ENCODE measurements at places on chromosomes 3 and 15.
A peak's percentile ranks its signal among the peaks of the same experiment; 100 is the strongest.

- no peaks in the 10 kb centered on the region for H3K36me3 ChIP-seq
- H3K27me3 ChIP-seq = peaks cover 17% of the 10 kb centered on the region
- no peak overlapping the region for H3K4me3 ChIP-seq
- no peak for DNase-seq
These were observed 124.3 kb upstream of the RGMA start for GRCh38 chr15:93213281-93213680.

GRCh38 chr3:41710646-41711388 lies 251.1 kb downstream of the ULK4 start:
- H3K4me1 ChIP-seq = no peaks in the 10 kb centered on the region
- no peak overlapping the region for H3K27ac ChIP-seq
- H3K4me3 ChIP-seq = no peak overlapping the region
- no peaks in the 10 kb centered on the region for H3K36me3 ChIP-seq
- no peak for DNase-seq
- H3K27me3 ChIP-seq = no peaks in the 10 kb centered on the region

GRCh38 chr3:162945626-162946025 lies 1449.0 kb downstream of the OTOL1 start:
- no peak overlapping the region for H3K27ac ChIP-seq
- H3K27me3 ChIP-seq = no peaks in the 10 kb centered on the region
- H3K4me1 ChIP-seq = no peaks in the 10 kb centered on the region

GRCh38 chr3:15479400-15480224 lies 41.9 kb downstream of the COLQ start:
- no peaks in the 10 kb centered on the region for H3K4me1 ChIP-seq
- peaks cover 55% of the 10 kb centered on the region for H3K27me3 ChIP-seq
- no peak overlapping the region for H3K27ac ChIP-seq
- no peak overlapping the region for H3K4me3 ChIP-seq

- DNase-seq = no peak
- H3K36me3 ChIP-seq = peaks cover 25% of the 10 kb centered on the region
- H3K27ac ChIP-seq = no peak overlapping the region
- H3K4me1 ChIP-seq = no peaks in the 10 kb centered on the region
- H3K4me3 ChIP-seq = no peak overlapping the region
These were observed 17.5 kb downstream of the AQR start for GRCh38 chr15:34951993-34952392.

DNA sequence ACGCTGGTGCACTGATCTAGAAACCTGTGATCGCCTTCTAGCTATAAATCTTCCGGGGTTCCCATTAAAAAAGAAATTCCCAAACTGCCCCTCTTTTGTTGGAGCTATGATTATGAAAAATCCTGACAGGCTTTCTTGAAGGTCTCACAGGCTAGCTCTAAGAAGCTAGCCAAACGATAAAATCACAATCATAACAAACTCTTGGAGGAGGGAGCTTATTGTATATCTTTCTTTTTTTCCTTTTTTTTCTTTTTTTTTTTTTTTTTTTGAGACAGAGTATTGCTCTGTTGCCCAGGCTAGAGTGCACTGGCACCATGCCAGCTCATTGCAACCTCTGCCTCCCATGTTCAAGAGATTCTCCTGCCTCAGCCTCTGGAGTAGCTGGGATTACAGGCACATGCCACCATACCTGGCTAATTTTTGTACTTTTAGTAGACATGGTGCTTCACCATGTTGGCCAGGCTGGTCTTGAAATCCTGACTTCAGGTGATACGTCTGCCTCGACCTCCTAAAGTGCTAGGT lies 72.0 kb downstream of the MYO1E start:
- H3K27me3 ChIP-seq = peaks cover 12% of the 10 kb centered on the region
- no peak for DNase-seq
- peak overlapping the region; percentile 85 for H3K27ac ChIP-seq
- peaks cover 14% of the 10 kb centered on the region for H3K36me3 ChIP-seq
- peaks cover 53% of the 10 kb centered on the region for H3K4me1 ChIP-seq

GRCh38 chr3:99862208-99862607 lies 44.5 kb downstream of the CMSS1 start:
- H3K36me3 ChIP-seq = no peaks in the 10 kb centered on the region
- no peak overlapping the region for H3K4me3 ChIP-seq
- H3K27me3 ChIP-seq = no peaks in the 10 kb centered on the region
- no peak overlapping the region for H3K27ac ChIP-seq
- peaks cover 18% of the 10 kb centered on the region for H3K4me1 ChIP-seq
- no peak for DNase-seq

DNA sequence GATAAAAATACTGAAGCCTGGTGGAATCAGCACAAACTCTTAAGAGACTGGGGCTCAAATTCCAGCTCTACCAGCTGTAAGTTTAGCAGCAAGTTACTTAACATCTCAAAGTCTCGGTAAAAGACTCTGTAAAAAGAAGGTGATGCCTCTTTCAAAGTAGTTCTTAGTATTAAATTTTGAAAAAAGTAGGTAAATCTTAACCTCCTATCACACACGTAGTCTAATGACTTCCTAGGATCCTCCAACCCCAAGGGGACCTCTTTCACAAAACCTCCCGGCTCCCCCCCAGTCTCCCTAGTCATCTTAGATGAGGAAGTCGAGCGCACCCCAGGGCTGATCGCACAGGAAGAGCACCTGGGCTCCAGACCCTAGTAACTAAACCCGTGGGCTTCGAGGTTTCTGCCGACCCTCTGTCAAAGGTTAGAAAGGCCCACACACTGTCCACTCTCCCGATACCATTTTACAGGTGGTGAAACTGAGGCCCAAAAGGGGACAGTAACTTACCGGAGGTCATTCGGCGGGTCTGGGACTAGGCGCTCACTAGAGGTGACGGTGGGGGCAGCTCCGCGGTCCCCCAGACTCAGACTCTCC lies 427 bp downstream of the MBD4 start:
- peaks cover 64% of the 10 kb centered on the region for H3K4me1 ChIP-seq
- DNase-seq = peak; percentile 67
- peak overlapping the region; percentile 82 for H3K4me3 ChIP-seq
- peaks cover 30% of the 10 kb centered on the region for H3K36me3 ChIP-seq

DNA sequence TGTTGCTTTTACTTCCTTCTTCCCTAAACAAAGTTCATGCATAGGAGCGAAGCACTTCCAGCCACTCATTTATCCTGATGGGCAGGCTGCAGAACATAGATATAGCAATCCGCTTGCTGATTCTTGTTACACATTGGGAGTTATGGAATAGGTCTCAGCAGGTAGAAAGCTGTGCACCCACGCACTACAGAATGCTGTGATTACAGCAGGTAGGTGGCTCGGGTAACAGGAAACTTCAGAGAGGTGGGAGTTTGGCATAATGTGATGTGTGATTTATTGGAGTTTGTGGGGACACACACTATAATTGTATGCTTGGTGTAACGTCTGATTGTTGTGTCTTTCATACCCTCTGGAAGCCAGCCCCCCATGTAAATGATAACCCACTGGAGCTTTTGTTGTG lies 99.2 kb upstream of the MEIS2 start:
- no peak for DNase-seq
- no peak overlapping the region for H3K4me3 ChIP-seq
- no peaks in the 10 kb centered on the region for H3K4me1 ChIP-seq

DNA sequence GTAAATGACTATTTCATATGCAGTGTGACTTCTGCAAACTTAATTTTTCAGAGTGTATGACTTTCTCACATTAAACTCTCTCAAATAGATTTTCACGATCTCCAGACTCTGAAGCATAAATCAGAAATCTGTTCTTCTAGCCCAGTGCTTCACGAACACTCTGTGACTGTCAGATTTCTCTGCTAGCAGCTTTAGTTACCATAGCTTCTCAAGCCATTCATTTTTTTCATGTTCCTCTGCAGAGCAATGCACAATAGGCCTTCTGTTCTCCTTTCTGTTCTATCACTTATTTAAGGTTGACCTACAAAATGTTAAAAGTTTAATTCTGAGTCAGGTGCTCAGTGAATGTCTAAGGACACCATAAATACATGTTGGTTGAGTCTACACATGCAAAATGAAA lies 1102.2 kb downstream of the TUSC7 start:
- H3K4me1 ChIP-seq = no peaks in the 10 kb centered on the region
- H3K4me3 ChIP-seq = no peak overlapping the region
- H3K36me3 ChIP-seq = no peaks in the 10 kb centered on the region
- no peak for DNase-seq
- no peak overlapping the region for H3K27ac ChIP-seq
- no peaks in the 10 kb centered on the region for H3K27me3 ChIP-seq

DNA sequence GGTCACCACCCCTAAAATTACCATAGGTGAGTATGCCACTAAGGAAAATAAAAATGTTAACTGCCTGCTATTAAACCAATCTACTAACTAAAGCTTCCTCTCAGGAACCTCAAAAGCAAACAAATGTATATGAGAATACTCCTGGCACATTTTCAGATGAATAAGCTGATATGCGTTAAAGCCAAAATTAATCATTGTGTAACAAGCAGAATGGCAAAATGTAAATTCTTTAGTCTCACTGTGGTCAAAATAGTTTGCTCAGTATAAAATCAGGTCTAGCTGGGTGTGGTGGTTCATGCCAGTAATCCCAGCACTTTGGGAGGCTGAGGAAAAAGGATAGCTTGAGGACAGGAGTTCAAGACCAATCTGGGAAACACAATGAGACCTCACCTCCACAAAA lies 53.6 kb downstream of the SUMF1 start:
- peaks cover 15% of the 10 kb centered on the region for H3K4me1 ChIP-seq
- no peak overlapping the region for H3K4me3 ChIP-seq
- H3K36me3 ChIP-seq = peaks cover 18% of the 10 kb centered on the region
- no peaks in the 10 kb centered on the region for H3K27me3 ChIP-seq
- no peak for DNase-seq
- H3K27ac ChIP-seq = no peak overlapping the region

DNA sequence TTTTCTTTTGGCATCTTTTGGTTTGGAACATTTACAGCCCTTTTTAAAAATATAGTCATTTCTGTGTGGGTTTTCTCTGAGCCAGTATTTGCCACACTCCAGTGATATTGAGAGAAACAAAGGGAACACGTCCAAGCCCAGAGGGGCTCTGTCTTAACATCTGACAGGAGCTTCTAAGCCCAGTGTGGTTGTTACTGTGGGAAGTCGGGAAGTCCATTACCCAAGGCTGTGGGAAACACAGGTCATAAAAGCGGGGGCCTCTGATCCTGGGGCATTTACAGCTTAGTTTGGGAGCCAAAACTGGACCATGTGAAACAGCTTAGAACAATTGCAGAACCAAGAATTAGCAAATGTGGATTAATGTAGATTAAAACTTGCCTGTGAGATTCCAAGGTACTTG lies 123.0 kb downstream of the PTPRG start:
- no peaks in the 10 kb centered on the region for H3K36me3 ChIP-seq
- no peaks in the 10 kb centered on the region for H3K27me3 ChIP-seq
- H3K4me1 ChIP-seq = no peaks in the 10 kb centered on the region
- H3K4me3 ChIP-seq = no peak overlapping the region
- no peak for DNase-seq
- no peak overlapping the region for H3K27ac ChIP-seq

DNA sequence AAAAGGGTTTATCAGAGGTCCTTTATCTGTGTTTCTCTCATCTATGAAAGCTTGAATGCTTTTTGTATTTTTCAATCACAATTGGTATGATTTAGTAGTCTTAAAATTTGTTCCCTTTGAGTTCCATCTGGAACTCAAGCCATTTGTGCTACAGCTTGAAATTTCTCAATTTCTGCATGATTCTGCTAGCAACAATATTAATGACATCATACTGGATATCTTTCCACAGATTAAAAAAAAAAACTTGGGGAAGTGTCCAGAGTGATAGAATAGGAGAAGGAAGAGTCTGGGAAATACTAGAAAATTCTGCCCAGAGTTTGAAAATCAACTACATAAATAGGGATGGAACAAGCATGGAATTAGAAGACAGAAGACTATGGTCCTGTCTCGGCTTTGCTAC lies 9.3 kb upstream of the FBN1 start:
- no peaks in the 10 kb centered on the region for H3K4me1 ChIP-seq
- H3K4me3 ChIP-seq = no peak overlapping the region
- no peaks in the 10 kb centered on the region for H3K36me3 ChIP-seq
- DNase-seq = no peak
- peaks cover 8% of the 10 kb centered on the region for H3K27me3 ChIP-seq

DNA sequence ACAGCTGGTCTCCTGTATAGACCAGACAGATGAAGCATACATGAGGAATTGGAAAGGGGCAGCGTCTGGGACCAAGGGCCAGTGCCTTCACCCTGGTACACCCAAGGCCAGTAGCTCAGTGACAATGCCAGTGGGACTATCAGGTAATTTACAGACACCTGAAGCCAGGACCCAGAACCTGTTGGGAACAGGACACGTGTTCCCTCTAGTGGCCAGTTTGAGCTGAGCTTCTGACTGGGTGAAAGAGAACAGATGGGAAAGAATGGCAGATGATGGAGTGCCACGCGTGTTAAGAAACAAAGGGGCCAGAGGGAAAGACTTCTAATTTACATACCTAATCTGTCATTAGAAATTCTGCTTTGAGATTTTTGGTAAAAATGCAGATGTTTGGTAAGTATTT lies 5.1 kb upstream of the SLC25A38 start:
- H3K36me3 ChIP-seq = peaks cover under 1% of the 10 kb centered on the region
- DNase-seq = peak; percentile 78
- H3K27ac ChIP-seq = no peak overlapping the region
- no peak overlapping the region for H3K4me3 ChIP-seq
- peaks cover 11% of the 10 kb centered on the region for H3K4me1 ChIP-seq

- DNase-seq = no peak
- H3K27me3 ChIP-seq = no peaks in the 10 kb centered on the region
- H3K4me3 ChIP-seq = no peak overlapping the region
- H3K4me1 ChIP-seq = no peaks in the 10 kb centered on the region
- H3K36me3 ChIP-seq = no peaks in the 10 kb centered on the region
These were observed 9.6 kb downstream of the KLF15 start for GRCh38 chr3:126347543-126348161.

GRCh38 chr15:64237677-64238076 lies 74.9 kb upstream of the PPIB start:
- H3K36me3 ChIP-seq = peaks cover 13% of the 10 kb centered on the region
- DNase-seq = no peak
- H3K4me3 ChIP-seq = no peak overlapping the region
- no peaks in the 10 kb centered on the region for H3K27me3 ChIP-seq

DNA sequence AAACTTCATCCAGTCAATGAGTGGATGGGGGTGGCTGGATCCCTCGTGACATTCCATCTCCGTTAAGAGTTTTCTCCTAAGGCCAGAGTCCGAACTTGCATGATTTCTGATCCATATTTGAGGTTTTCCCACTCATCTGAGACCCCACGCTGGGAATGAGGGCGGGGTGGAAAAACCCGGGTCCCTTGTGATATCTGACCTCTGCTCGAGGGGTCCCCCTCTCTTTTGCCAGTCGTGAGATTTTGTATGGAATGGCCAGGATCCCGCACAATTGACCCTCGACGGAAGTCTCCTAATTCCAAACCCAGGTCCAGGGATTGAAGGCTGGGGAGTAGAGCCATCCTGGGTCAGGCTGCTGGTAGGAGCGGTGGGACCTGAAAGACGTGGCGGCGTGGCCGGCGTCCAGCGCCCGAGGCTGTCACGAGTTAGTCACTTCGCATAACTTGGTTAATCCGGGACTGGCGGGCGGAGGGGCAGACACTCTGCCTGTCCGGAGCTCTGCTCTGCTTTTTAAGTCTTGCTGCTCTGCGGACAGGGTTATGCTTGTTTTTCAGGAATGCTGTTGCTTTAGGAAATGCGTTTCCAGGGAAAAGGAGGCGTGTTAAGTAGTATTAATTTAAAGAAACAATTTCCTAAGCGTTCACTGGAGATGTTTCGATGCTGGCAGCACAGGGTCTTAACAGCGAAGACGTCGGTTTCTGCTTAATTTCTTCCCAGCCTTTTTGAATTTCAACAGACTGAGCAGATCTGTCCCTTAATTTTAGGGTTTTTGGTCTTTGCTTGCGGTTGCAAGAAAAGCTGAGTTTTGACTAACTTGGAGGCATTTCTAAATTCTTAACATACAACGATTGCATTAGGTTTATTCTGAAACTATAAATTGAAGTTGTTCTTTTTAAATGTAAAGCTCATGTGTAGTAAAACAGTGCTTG lies 69.7 kb upstream of the LRRFIP2 start:
- H3K4me3 ChIP-seq = peak overlapping the region; percentile 95
- peak; percentile 46 for DNase-seq
- H3K27ac ChIP-seq = peak overlapping the region; percentile 93
- no peaks in the 10 kb centered on the region for H3K27me3 ChIP-seq
- peaks cover 34% of the 10 kb centered on the region for H3K4me1 ChIP-seq
- H3K36me3 ChIP-seq = peaks cover 10% of the 10 kb centered on the region

Measured in activated naive CD4-positive, alpha-beta T cell treated with anti-CD3 and anti-CD28 coated beads, Interleukin-2, amount 10 ng/mL, durations not matched to agents 7 days and 5 days (primary cell).